ENCODE measurements at places on chromosomes 12 and 14. TPM values are rescaled to one million over a fixed set of nuclear protein-coding genes. Genes with fewer than 3 reads are reported as not detected.
A peak's percentile ranks its signal among the peaks of the same experiment; 100 is the strongest.

DNA sequence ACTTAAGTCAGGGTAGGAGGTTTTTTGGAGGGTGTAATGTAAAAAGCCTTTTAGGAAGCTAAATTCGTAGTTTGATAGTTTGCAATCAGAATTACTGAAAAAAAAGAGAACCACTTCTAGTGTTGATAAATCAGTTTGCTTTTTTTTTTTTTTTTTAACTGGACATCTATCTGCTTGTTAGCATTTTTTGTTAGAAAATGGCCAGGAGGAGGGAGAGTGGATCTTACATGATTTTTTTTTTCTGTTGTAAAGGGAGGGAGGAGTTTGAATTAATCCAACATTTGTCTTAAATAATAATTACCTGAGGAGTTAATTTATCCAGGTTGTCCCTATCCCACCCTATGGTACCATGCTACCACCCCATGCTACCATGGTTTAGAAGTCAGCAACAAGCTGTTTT, 1.2 kb downstream of the FBXO34 start:
- H3K4me3 ChIP-seq = peak overlapping the region; percentile 97
- no peak for DNase-seq
- peaks cover 31% of the 10 kb centered on the region for H3K4me1 ChIP-seq
- H3K36me3 ChIP-seq = no peaks in the 10 kb centered on the region
- H3K27ac ChIP-seq = peak overlapping the region; percentile 96

DNA sequence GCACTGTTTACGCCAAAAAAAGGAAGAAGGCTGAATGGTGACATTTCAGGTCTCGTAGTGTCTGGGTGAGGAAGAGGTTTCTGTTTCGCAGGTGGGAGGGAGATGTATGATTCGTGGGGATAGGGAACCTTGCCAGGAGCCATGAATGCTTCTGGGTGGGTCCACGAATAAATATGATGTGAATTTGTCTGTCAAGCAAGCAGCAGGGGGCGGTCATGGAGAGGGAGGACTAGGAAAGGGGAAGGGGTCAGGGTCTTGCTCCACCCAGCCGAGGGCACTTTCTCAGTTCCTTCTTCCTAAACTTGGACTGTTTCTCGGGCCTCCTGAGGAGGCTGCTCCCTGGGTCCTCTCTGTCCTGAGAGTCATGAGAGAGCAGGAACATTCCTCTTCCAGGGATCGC, 72.5 kb downstream of the LGMN start:
- H3K36me3 ChIP-seq = peaks cover 36% of the 10 kb centered on the region
- H3K4me1 ChIP-seq = peaks cover 3% of the 10 kb centered on the region
- H3K27ac ChIP-seq = no peak overlapping the region
- no peaks in the 10 kb centered on the region for H3K27me3 ChIP-seq
- H3K4me3 ChIP-seq = no peak overlapping the region
- no peak for DNase-seq

- H3K27ac ChIP-seq = peak overlapping the region; percentile 20
- H3K4me3 ChIP-seq = no peak overlapping the region
- H3K4me1 ChIP-seq = peaks cover 23% of the 10 kb centered on the region
- peaks cover 19% of the 10 kb centered on the region for H3K36me3 ChIP-seq
- H3K27me3 ChIP-seq = no peaks in the 10 kb centered on the region
Observed at GRCh38 chr12:27751386-27752047, 28.5 kb upstream of the KLHL42 start.

DNA sequence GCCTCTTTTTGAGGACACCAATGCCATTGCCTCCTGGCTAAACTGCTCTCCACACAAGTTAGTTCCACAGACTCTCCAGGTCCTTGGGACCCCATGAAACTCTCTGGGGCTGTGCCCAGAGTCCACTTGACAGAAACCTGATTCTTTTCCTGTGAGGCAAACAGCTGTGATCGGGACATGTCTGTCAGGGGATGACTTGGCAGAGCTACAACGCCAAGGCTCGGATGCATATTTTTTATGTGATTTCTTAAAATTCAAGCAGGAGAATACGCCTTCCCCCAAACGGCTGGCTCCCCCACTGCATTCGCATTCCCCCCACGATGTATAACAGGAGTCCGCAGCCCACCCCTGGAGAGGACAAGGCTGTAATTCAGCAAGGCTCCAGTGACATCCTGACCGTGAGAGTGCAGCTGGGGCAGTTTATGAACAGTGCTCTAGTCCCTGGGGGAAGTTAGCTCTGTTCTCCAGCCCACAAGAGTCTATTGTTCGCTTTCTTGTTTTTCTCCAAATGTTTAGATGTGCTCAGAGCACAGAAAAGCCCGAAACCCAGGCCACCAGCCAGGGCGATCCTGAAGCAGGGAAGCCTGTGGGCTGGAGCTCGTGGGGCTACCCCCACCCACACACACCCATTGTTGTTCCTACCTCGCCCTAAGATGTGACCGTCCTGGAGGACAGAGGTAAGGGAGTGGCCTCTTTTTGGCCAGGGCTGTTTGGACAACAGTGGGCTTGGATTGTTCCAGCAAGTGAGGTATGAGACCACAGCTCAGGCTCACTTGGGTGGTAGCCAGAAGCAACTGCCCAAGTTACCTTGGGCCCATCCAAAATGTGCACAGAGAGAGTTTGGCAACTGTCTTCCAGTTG, 159.5 kb downstream of the ZFP36L1 start:
- peak overlapping the region; percentile 72 for H3K27ac ChIP-seq
- no peaks in the 10 kb centered on the region for H3K36me3 ChIP-seq
- peak; percentile 63 for DNase-seq
- no peak overlapping the region for H3K4me3 ChIP-seq
- no peaks in the 10 kb centered on the region for H3K27me3 ChIP-seq
- H3K4me1 ChIP-seq = peaks cover 69% of the 10 kb centered on the region

GRCh38 chr14:53628732-53629430, 327.7 kb downstream of the BMP4 start:
- no peaks in the 10 kb centered on the region for H3K4me1 ChIP-seq
- H3K27ac ChIP-seq = no peak overlapping the region
- no peak overlapping the region for H3K4me3 ChIP-seq
- no peak for DNase-seq

- peaks cover 37% of the 10 kb centered on the region for H3K27me3 ChIP-seq
- no peak overlapping the region for H3K4me3 ChIP-seq
- no peak overlapping the region for H3K27ac ChIP-seq
- no peaks in the 10 kb centered on the region for H3K36me3 ChIP-seq
- no peak for DNase-seq
Observed at GRCh38 chr14:95756751-95757150, 42.8 kb upstream of the TCL1A start.

DNA sequence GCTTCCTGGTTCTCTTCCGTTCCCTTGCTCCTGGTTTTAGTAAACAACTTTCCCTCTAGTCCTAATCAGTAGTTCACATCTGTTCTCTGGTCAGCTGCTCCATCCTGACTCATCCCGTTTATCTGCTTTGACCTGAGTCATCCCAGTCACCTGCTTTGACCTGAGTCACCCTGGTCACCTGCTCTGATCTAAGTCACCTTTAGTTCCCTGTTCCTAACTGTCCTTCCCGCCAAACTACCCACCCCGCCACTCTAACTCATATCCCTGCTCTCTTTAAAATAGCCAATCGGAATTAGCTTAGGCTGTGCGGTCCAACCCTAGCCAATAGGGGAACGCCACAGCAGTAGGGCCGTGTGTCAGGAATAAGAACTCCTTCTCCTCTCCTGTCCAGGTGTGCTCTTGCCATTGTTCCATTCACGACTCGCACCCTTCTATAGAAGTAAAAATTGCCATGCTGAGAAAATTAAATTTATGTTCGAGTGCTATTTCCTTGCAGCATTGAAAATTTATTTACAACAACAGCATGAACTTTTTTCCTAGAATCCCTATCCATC, 3.1 kb upstream of the ANKRD33 start:
- H3K4me3 ChIP-seq = no peak overlapping the region
- H3K27me3 ChIP-seq = no peaks in the 10 kb centered on the region
- DNase-seq = peak; percentile 63
- H3K4me1 ChIP-seq = peaks cover 15% of the 10 kb centered on the region
- no peaks in the 10 kb centered on the region for H3K36me3 ChIP-seq

TMEM117 gene
- 34.0 TPM for total RNA-seq

RABGGTA gene
- total RNA-seq = 65.9 TPM

PTPRR gene
- not detected for total RNA-seq

Data from suprapubic skin (tissue), 4 donors.